RWPE1 (cell line): ENCODE measurements at places on chromosomes 12 and 14.
A peak's percentile ranks its signal among the peaks of the same experiment; 100 is the strongest.

- no peak for DNase-seq
Measured at GRCh38 chr12:22353615-22354325, 19.3 kb upstream of the ST8SIA1 start.

- no peak for DNase-seq
Measured at GRCh38 chr12:89695100-89695499, 13.5 kb downstream of the ATP2B1 start.

DNA sequence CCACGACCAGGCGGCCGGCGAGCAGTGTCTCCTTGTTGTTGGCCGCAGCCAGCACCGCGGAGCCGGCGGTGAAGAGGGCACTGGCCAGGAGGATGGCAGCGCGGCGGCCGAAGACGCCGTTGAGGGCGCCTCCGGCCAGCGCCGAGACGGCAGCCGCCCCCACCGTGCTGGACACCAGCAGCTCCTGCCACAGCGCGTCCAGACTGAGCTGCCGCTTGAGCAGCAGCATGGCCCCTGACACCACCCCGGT, 691 bp downstream of the SLC2A13 start:
- no peak for DNase-seq

GRCh38 chr12:3277306-3277943, 200.2 kb downstream of the TSPAN9 start:
- DNase-seq = no peak

DNA sequence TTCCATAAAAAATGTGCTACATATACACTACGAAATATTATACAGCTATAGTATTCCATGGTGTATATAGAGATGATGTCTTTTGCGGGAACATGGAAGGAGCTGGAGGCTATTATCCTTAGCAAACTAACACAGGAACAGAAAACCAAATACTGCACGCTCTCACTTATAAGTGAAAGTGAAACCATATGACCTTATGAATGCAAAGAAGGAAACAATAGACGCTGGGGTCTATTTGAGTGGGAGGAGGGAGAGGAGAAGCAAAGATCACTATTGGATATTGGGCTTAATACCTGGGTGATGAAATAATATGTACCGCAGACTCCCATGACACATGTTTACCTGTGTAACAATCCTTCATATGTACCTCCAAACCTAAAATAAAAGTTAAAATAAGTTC, 142.8 kb downstream of the LRFN5 start:
- DNase-seq = no peak

GRCh38 chr14:94312481-94313246, 10.5 kb downstream of the SERPINA6 start:
- peak; percentile 41 for DNase-seq
